ENCODE measurements at places on chromosomes 3 and 15.

DNA sequence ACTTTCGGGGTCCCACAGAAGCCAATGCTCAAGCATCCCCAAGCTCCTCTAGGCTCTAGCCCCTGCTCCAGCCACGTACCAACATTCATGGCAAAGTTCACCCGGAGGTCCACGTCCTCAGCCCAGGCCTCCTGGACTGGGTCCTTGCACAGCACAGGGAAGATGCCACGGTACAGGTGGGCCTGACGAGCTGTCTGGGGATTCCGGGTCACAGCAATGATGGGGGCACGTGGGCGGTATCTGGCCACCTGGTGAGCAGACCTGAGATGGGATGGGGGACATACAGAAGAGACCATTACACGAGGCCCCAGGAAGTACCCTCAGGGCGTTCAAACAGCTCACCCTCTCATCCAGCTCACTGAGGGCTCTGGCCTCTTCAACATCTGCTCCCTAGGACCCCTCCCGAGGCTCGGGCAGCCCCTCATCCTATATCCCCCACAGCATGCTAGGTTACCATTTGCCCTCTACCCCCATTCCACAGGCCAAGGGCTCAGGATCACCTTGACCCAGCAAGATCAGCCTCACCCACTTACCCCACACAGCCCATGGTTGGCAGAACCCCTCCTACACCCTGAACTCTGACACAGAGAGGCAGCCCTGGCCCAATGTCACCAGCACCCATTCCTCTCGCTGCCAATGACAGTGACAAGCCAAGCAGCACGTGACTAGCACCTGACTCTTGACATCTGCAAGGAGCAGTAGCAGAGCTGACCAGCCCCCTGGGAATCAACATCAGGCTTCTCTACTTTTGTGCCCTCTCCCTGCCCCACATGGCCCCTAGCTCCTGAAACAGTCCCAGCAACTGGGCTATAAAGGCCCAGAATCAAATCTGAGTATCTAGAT, 3.0 kb upstream of the GRAMD2A start:
- DNase-seq: no peak

- DNase-seq: no peak
These were observed 334.9 kb upstream of the NR2F2 start for GRCh38 chr15:95995375-95996168.

DNA sequence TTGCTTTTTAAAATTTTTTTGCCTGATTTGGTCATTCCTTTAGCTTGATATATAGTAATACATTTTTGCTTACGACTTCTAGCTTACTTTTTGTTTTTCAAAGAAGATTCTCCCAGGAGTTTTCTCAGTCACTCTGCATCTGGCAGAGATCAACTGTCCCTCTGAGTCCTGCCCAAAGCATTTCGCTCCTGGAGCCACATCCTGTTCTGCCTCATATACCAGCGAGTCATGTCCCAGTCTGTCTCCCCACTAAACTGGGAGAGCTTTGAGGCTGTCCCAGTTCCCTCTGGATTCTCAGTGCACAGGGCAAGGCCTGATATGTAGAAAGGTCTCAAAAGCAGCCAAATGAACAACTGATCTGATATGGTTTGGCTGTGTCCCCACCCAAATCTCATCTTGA, 326.3 kb downstream of the ARRDC4 start:
- DNase-seq: no peak

- no peak for DNase-seq
These were observed 222.0 kb downstream of the STT3B start for GRCh38 chr3:31754575-31755278.

DNA sequence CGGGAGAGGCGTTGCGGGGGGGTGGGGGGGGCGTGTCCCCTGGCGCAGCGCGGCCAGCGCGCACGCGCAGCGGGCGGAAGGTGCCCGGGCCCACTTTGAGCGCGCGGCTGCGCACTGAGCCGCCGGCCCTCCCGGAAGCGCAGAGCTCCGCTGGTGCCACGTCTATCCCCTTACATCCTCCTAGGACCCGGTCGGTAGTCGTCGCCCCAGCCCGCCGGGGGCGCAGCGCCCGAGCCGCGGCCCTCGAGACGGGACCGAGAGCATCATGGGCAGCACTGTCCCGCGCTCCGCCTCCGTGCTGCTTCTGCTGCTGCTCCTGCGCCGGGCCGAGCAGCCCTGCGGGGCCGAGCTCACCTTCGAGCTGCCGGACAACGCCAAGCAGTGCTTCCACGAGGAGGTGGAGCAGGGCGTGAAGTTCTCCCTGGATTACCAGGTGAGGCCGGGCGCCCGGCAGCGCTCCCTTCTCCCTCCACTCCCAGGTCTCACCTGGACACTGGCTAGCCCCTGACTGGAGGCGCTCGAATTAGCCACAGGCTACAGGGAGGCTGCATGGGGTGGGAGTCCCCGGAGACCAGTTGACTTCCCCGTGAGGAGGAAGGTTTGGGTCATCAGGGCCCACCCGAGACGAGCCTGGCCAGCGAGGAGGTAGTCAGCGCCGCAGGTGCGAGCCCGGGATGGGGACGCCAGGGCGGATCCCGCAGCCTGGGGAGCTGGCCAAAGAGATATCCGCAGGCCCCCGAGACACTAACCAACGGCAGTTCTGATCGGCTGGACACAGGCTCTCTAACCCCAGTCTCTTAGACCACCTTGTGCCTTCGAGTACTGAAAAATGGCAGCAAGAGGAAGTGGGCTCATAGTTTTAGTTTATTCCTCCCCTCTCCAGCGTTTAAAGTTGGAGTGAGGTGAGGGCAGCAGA, at the start of gene TMED3:
Gene TMED3, plus strand, starts transcription at position 128 of the 916 bp plus-strand sequence. Its CDS starts 138 bp downstream, at position 266.
- peak; percentile 84 for DNase-seq

GRCh38 chr15:35514759-35515158, 31.2 kb downstream of the DPH6 start:
- no peak for DNase-seq

GRCh38 chr3:48686538-48687219, 964 bp upstream of the NCKIPSD start:
- DNase-seq: no peak

DNA sequence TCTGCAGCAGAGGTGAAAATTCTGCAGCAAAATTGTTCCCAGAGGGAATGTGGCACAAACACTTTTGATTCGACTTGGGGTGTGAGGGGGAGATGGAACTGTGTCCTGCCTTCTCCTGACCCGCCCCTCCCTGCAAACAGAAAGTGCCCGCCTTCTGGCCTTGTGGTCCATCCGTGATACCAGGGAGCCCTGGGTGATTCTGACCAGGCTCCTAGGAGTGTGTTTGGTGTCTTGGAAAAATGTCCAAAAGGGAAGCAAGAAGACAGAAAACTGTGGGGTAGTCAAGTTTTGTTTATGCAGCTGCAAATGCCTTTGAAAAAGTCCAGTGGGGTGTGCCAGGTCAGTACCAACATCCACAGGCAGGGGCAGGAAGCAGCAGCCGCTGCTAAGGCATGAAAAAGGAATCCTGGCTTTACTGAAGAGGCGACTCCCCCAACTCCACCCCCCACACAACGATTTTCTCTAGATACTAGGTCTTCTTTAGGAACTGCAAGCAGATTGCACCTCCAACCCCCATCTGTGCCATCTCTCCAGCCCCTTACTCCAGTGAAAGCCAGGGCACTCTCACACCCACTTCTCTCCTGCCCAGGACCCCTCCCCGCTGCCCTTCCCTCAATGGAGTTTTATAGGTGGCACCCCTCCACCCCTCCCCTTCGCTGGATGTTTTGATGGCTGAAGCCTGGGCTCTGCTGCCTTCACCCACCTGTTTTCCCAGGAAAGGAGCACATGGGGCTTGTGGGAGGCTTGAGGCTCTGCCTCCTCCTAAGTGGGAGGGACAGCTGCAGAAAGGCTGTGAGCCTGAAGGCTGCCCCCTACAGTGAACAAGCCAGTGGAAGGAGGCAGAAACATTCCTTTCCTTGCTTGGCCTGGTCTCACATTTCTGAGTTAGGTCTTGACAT, 82.4 kb upstream of the HERC1 start:
- DNase-seq: no peak

- no peak for DNase-seq
These were observed 54.0 kb upstream of the EIF5A2 start for GRCh38 chr3:170962411-170962810.

- no peak for DNase-seq
These were observed 53.5 kb downstream of the ZPLD1 start for GRCh38 chr3:102488331-102488730.

DNA sequence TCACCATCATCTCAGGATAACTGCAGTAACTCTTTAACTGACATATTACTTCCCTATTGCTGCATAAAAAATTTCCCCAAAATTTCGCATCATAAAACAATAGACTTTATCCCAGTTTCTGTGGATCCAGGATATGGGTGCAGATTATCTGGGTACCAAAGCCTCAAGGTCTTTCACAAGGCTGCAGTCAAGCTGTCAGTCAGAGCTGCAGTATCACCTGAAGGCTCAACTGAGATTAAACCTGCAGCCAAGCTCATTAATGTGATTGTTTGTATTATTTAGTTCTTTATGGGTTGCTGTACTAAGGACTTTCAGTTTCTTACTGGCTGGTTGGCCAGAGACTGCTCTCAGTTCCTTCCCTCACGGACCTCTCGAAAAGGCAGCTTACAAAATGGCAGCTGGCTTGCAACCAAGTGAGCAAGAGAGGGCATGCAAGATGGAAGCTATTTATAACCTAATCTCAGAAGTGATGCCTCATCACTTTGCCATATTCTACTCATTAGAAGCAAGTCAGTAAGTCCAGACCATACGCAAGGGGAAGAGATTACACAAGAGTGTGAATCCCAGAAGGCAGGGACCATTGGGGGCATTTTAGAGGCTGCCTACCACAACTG, 54.9 kb downstream of the DCUN1D1 start:
- no peak for DNase-seq

DNA sequence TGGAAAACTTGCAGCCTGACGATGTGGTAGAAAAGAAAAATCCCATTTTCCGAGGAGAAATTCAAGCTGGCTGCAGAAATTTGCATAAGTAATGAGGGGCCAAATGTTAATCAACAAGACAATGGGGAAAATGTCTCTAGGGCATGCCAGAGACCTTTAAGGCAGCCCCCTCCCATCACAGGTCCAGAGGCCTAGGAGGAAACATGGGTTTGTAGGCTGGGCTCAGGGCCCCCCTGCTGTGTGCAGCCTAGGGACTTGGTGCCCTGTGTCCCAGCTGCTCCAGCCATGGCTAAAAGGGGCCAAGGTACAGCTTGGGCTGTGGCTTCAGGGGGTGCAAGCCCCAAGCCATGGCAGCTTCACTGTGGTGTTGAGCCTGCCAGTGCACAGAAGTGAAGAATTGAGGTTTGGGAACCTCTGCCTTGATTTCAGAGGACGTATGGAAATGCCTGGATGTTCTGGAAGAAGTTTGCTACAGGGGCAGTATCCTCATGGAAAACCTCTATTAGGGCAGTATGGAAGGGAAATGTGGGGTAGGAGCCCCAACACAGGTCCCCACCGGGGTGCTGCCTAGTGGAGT, 75.9 kb upstream of the CADPS start:
- no peak for DNase-seq

- DNase-seq: no peak
These were observed 69.2 kb upstream of the TBC1D5 start for GRCh38 chr3:17811646-17812045.

DNA sequence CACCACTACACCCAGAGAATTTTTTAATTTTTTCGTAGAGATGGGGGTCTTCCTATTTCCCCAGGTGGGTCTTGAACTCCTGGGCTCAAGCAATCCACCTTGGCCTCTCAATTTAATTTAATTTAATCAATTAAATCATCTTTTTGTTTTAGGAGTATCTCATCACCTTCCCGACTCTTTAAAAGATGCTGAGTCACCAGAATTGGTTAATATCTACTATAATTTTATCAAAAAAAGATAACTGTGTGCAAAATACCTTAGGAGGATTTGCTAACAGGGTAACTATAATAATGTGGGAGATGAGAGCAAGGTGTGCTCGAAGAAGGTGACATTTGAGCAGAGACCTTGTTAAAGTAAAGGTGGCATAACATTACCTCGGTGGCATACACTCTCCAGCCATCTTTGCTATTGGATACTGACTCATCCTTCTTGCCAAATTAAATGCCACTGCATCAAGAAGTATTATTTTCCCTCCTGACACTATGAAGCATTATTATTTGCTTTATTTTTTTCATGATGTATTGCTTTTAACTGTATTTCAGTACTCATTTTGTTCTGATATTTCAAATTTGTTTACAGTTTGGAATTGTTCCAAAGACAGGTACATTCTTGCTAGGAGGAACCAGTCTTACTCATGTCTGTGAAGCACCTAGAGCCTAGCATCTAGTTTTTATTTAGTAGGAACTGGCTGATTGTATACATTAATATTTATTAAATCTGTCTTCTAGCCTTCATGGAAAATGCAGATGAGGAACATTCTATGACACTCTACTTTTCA, 200.7 kb downstream of the MBNL1 start:
- DNase-seq: no peak

DNA sequence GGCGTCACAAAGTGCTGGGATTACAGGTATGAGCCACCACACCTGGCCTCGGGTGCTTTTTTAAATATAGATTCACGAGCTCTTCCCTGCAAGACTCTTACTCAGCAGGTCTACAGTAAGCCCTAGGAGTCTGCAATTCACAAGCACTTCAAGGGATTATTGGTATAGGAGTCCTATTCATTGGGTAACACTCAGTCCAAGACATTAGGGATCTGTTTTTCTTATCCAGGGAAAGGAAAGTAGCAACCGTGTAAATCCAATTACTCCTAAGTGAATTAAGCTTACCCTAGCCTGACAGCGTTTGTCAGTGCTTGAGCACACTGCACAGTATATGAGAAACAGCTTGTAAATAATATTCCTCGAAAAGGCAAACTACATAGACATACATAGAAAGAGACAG, 109.9 kb downstream of the SENP2 start:
- no peak for DNase-seq

DNA sequence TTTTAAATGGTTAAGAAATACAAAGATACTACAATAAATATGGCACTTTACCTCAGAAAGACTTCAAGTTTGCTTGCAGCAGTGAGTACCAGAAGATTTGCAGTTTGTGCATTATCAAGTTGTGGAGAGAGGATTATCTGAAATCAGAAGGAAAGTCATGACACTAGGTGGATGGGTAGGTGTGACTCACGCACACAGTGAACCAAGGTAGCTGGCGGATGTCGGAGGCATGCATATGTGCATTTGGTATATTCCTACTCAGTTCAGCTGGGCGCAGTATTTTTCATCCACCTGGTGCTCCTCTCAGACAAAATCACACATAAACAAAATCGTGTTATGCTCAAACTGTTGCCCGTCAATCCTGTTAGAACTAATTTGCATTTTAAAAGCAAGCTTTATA, 351.0 kb downstream of the IGSF11 start:
- DNase-seq: no peak

DNA sequence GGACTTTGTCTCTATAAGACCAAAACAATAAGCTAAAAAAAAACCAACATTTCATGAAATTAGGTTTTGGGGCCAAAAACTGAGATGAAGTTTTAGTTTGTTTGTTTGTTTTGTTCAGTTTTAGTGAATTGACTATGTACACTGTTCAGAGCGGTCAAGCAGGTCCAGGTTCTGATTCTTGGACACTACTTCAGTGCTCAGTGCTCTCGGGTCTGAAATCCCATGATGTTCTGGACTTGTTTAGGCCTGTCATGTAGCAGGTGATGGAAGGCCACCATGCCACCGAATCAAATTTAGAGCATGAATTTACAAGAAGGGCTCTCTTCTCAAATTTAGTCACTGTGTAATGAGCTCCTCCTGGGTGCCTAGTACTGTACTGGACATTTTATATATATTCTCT, 45.5 kb downstream of the COL8A1 start:
- DNase-seq: no peak

GRCh38 chr3:7875925-7876324, 625.7 kb upstream of the LMCD1 start:
- DNase-seq: no peak

GRCh38 chr3:49668414-49668797, 5.7 kb upstream of the APEH start:
- no peak for DNase-seq

- DNase-seq: no peak
These were observed 81.9 kb upstream of the ADAMTSL3 start for GRCh38 chr15:83571820-83572707.

GRCh38 chr15:26070095-26070532, 207.0 kb upstream of the ATP10A start:
- DNase-seq: no peak
